ENCODE measurements at places on chromosomes 12 and 14.

- DNase-seq: no peak
Observed at GRCh38 chr12:128852026-128852698, 1.1 kb upstream of the GLT1D1 start.

- DNase-seq: no peak
Observed at GRCh38 chr12:29208060-29208459, 59.0 kb downstream of the FAR2 start.

DNA sequence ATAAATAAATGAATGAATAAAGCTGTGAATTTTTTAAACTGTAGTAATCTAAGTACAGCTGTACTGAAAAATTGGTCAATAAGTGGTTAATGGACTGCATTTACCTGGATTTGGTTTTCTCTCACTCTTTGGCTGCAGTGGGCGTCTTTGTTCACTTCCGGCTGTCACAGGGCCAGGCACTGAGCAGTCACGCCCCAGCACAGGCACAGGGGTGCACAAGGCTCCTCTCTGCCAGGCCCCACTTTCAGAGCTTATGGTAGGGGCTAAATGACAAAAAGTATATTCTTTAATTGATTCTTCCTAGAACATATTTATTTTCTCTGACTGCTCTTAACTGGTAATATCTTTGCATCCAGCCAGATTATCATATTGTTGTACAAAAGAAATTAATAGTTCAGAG is 70.6 kb upstream of the DYNC1H1 start:
- DNase-seq: no peak

- no peak for DNase-seq
Observed at GRCh38 chr14:103385929-103386712, 906 bp downstream of the MARK3 start.

GRCh38 chr14:61502459-61503093 is 181.2 kb downstream of the PRKCH start:
- no peak for DNase-seq

GRCh38 chr12:55718015-55718414 is 2.2 kb downstream of the BLOC1S1 start:
- no peak for DNase-seq

DNA sequence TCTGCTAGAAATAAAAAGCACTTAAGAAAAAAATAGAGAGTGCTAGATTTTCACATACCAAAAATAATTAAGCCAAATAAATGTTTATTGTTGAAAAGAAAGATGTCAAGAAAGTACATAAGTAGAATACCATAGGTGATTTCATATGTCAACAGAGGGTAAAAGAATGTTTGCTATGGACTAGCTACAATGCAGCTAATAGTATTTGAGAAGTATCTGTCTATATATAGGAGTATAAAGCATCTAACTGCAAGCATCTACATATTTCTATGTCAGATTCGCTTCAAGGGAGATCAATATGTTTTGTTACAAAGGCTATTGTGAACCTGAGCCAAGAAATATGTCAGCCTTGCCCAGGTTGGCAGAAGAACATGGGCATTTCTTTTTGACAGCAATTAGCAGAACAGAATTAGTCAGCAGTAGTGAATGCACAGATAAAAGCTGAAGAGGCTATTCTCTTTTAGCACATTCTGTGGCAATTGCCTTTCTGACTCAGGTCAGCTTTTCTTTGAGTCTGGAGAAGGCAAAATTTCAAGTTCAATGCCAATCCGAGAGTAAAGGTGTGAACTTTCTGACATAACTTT is 140.1 kb downstream of the ALG10B start:
- DNase-seq: no peak

DNA sequence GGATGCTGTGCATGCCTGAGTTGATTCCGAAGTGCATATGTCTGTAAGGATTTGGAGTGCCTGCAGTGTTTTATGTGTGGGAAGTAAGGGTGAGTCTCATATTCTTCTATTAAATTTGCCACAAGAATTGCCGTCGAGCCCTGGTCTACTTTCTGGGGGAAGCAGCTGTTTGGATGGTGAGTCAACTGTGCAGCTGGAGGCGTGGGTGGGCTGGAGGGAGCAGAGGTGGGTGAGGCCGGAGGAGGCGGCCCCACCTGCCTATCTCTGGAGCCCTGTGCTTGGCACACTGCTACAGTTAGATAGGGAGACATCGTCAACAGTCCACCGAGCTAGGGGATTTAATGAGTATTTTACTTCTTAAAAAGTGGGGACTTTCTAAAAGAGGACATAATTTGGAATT is 9.7 kb downstream of the GLRX5 start:
- DNase-seq: no peak

DNA sequence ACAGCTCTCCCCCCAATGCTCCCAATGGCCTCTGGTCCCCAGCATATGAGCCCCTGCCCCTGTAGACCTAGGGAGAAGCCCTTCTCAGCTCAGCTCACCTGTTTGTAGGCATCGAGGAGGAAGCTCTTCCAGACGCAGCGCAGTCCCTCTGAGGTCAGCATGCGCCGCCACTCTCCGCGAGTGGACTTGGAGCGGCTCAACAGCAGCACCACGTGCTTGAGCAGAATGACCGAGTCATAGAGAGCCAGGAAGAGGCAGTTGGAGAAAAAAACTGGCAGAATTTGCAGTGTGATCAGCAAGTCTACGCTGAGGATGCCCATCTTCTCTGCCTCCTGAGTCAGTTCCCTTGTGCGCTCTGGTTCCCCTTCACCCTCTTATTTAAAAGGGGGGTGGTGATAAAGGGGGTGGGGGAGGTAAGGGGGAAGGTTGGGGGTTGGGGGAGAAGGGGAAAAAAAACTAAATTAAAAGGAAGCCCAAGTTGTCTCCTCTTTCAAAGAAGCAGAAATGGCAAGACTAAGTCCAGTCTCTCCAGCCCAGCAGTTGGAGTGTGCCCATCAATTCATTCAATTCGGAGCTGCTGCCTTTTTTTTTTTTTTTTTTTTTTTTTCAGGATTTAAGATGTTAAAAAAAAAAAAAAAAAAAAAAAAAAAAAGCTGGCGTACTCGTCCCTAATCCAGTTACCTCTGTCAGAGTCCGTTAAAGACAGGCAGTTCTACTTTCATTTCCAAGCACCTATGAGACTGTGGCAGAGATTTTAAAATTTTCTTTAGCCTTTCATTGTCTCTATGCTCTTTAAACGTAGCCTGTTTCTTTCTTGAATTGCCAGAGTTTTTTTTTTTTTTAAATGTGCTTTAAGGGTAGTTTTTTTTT is at the start of gene DIO2:
TSS of gene DIO2 (minus strand) at position 352 of the 870 bp plus-strand sequence. CDS start at position 320, 32 bp downstream.
- no peak for DNase-seq

DNA sequence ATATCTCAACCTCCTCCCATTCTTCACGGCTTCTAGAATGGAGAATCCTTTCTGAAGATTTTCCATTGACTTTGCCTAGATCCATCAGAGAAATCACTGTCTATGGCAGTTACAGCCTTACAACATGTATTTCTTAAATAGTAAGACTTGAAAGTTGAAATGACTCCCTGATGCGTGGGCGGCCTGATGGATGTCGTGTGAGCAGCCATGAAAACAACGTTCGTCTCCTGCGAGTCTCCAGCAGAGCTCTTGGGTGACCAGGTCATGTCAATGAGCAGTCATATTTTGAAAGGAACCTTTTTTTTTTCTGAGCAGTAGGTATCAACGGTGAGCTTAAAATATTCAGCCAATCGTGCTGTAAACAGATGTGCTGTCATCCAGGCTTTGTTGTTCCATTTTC is 139.9 kb upstream of the C14orf180 start:
- no peak for DNase-seq

- no peak for DNase-seq
Observed at GRCh38 chr12:122099280-122099749, 20.8 kb downstream of the MLXIP start.

- no peak for DNase-seq
Observed at GRCh38 chr14:88078525-88078924, 73.6 kb downstream of the GPR65 start.

- no peak for DNase-seq
Observed at GRCh38 chr12:92065639-92066038, 80.0 kb downstream of the BTG1 start.

- no peak for DNase-seq
Observed at GRCh38 chr12:108811411-108812180, 45.8 kb downstream of the SSH1 start.

GRCh38 chr14:61677479-61677878 is 17.8 kb upstream of the HIF1A start:
- no peak for DNase-seq

- no peak for DNase-seq
Observed at GRCh38 chr12:30525171-30525570, 170.5 kb downstream of the IPO8 start.

GRCh38 chr12:122851820-122852219 is 16.6 kb downstream of the HIP1R start:
- no peak for DNase-seq

DNA sequence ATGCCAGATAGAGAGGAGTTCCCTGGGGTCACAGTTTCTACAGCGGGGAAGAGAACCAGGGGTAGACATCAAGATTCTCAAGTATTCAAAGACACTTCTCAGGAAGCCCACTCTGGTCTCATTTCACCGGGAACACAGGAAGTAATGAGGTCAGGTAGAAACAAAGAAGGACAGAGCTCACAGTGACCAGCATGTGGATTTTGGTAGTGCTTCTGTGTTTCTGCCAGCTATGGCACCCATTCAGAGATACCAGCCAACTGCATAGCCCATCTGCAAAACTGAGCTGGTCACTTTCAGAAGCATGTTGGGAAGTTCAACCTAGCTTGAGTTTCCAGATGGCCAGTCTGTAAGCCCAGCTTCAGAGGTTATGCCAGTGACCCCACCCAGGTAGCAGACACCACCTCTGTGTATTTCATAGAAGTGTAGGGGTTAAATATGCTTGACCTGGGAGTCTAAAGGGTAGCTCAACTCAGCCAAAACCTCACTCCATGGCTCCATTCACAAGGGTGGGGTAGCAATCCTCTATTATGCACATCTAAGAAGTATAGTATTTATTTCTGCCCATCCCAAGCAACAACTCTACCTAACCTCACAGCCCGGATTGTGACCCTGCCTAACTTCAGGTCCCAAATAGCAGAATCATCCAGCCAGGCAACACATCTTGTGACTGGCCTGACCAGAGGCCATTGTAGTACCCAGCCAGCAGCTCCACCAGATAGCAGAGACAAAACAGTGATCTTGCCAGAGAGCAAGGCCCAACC is 33.9 kb downstream of the A2M start:
- DNase-seq: no peak

GRCh38 chr12:54725233-54725843 is 77.2 kb upstream of the DCD start:
- DNase-seq: peak; percentile 9

- DNase-seq: no peak
Observed at GRCh38 chr14:63460680-63461369, 82.4 kb downstream of the PPP2R5E start.

DNA sequence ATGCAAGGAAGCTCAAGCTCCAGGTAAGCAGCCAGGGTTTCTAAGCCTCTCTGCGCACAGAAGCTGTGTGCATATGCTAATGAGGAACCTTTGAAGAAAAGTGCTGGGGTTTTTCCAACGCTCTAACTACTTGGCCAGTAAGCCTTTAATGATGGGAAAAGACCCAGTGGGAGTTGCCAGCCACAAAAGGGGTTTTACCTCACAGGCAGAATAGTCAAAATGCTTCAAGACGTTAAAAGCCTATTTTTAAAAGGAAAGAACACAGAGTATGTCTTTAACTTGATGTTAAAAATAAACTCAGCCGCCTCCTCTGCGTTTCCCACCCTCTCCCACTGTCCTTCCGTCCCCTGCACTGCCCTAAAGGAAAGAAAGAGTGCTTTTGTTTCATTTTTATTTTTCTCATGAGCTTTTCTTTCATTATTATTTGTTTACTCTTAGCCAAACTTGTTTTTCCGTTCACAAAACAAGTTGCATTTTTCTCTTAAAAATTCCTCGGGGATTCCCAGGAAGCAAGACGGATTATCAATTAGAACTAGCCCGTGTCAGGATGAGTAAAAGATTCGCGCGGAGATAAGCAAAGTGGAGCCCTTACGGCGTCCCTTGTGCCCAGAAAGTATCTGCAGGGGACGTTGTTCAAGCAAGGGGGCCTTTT is 209.8 kb upstream of the NUDT4 start:
- peak; percentile 54 for DNase-seq

GRCh38 chr14:24399999-24400718 is 1.4 kb downstream of the NYNRIN start:
- DNase-seq: no peak

DNA sequence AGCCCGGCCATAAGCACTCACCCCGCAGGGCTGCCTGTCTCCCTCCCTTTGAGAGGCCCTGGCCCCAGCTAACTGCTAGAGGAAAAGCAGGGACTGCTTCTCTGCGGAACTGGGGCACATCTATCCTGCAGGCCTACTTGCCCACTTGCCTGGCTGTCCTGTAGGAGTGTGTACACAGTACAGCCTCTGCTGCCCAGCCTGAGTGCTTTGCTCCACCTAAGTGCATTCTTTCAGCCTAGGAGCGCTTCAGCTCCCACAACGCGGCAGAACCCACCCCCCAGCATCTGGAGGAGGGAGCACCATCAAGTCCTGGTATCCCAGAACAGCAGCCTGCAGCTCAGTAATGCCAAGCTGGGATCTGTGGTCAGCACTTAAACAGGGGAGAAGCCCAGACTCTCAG is 79.9 kb upstream of the CD163 start:
- no peak for DNase-seq

- no peak for DNase-seq
Observed at GRCh38 chr14:51877810-51878209, 17.4 kb downstream of the GNG2 start.

DNA sequence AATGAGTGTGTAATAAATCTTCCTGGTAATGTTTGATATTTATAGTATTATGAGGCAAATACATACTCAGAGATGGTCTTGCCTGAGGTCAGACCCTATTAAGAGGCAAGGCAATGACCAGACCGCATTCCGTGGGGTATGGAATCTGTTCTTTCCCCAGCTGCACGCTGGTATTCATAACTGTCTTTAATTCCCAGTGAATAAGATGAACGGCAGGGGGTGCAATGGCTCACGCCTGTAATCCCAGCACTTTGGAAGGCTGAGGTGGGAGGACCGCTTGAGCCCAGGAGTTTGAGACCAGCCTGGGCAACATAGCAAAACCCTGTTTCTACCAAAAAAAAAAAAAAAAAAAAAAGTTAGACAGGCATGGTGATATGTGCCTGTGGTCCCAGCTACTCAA is 44.6 kb downstream of the ERO1A start:
- DNase-seq: no peak

GRCh38 chr12:11757095-11757494 is 107.6 kb downstream of the ETV6 start:
- DNase-seq: no peak

DNA sequence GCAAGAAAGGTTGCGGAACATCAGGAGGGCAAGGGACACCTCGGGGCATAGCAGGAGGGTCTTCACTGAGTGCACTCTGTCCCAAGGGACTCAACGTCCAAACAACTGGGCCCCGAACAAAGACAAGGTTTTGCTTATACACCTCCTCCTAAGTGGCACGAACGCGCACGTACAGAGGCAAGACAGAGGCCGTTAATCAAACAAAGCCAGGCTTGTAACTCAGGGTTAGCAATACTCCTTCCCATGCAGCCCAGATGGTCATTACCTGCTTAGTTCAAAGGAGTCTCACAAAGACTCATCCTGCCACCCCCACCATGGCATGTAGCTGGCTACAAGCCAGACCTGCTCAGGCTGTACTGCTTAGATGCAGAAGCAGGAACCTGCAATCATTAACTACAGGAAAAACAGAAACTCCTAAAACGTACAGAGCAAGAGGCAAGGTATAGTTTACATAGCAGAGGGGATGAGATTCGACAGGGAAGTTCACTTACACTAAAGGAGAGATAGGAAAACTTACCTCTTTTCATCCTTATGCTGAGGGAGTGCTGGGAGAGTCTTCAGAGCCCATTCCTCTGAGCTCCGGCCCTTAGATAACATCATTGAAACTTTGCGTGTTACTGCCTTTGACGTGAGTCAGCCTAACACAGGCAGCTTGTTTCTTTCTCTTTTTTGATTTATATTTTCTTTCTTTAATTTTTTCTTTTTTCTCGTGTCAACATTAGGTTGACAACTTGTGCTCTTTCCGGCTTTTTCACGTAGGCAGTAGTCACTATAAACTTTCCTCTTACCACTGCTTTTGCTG is 1319.1 kb downstream of the TMEM121 start:
- peak; percentile 47 for DNase-seq

Data from GM20000 (cell line).